ENCODE measurements at places on chromosomes 1 and 21. TPM values are rescaled to one million over a fixed set of nuclear protein-coding genes. Genes with fewer than 3 reads are reported as not detected.
A peak's percentile ranks its signal among the peaks of the same experiment; 100 is the strongest.

C1orf210 gene
- polyA plus RNA-seq, result not detected

GRCh38 chr1:40270152-40270834 lies 12.3 kb downstream of the ZMPSTE24 start:
- no peak for DNase-seq

NR0B2 gene
- polyA plus RNA-seq, result not detected

- no peak for DNase-seq
These were observed 41.5 kb downstream of the GBP6 start for GRCh38 chr1:89405275-89405929.

DNA sequence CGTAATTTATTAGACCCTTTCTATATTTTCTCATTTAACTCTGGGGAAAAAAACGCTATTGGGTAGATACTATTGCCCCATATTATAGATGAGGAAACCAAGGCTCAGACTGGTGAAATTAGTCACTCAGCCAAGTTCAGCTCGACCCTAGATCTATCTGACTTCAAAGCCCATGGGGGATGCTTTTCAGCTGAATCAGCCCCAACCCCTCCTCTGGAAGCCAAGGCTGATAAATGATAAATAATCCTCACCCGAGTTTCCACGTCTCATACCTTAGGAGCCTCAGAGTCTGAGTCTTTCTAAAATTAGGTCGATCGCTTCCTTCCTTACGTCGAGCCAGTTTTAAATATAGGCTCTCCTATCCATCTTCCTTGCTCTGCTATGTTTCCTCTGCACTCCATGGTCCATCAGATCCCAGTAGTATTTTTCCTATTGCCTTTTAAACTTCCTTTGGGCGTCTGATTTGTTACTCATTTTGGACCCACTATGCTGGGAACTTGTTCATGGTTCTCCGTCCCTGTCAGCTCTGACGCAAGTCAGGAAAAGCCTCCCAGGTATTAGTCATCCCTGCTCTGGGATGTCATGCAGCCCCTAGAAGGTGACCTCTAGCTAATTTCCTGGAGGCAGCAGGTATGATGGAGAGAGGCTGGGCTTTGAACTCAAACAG lies 122.8 kb downstream of the PLPP3 start:
- DNase-seq, result no peak

SH2D5 gene
- polyA plus RNA-seq, result 1.6 TPM

CD5L gene
- not detected for polyA plus RNA-seq

PEF1 gene
- 111 TPM for polyA plus RNA-seq

GRCh38 chr1:43602990-43603389 lies 47.0 kb upstream of the KDM4A start:
- no peak for DNase-seq

- DNase-seq, result peak; percentile 82
These were observed 4.1 kb downstream of the CSF1 start for GRCh38 chr1:109914587-109915240.
